ENCODE measurements at places on chromosomes 5 and 9.

DNA sequence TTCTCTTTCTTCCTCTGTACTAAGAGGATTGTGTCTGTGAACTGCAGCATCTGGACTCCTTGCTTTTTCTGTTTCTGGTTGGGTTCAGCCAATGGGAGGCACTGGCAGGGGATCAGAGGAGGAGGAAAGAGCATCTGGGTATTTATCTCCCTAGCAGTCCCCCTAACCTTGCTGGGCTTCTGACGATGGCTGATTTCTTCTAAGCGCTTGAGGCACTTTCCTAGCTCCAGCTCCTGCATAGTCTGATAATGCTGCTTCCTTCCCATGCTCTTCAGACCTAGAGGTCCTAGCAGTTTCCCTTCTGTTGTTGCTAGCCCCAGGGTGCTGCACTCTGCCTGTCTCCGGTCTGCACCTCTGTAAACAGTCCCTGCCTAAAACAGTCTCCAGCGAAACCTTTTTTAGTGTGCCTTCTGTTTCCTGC is 225.1 kb downstream of the PDZD2 start:
- no peak for DNase-seq

DNA sequence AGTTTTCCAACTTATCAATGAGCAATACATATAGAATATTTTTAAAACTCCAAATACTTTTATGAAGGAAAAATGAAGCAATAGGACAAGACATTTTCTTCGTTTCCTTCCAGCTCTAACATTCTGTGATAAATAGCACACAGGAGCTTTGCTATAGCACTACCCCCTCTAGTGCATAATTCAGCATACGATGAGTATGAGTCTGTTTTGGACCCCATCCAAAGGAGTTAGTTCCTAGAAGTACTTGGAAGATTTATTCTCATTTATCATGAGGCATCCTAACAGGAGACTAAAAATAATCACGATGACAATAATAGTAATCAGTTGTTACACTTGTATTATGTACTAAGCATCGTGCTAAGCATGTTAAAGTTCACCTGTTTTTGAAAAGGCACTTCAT is 1061.3 kb upstream of the DMAC1 start:
- no peak for DNase-seq

DNA sequence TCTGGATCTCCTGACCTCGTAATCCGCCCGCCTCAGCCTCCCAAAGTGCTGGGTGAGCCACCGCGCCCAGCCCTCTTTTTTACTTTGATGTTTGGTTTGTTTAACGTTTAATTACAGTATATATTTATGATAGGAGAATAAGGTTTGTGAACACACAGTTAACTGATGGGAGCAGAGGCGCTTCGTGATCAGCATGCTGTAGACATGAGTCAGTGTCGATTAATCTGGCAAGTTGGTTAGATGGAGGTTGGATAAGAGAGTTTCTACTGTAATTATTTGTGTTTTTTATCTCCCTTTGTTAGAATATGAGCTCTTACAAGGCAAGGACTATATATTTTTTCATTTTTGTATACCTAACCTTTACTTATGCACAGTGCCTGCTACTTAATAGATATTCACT is 14.3 kb downstream of the ATG10 start:
- no peak for DNase-seq

- DNase-seq = peak; percentile 53
Observed at GRCh38 chr9:96009690-96010472, 134.4 kb downstream of the ERCC6L2 start.

GRCh38 chr5:15646371-15646770 is 146.4 kb downstream of the FBXL7 start:
- DNase-seq = no peak
